ENCODE measurements at places on chromosomes 16 and 17.

DNA sequence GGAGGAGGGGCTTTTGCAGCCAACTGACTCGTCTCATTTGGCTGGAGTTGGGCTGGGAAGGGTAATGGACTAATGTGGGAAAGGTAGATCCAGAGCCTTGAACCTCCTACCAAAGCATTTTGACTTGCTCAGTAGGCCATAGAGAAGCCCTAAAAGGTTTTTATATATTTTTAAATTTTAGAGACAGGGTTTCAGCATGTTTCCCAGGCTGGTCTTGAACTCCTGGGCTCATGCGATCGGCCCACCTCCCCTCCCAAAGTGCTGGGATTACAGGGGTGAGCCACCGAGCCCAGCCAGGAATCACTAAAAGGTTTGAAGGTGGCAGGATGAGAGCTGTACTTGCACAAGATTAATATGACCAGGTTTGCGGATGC, 2.0 kb upstream of the PITPNC1 start:
- DNase-seq: no peak

- no peak for DNase-seq
These were observed 101.8 kb upstream of the CDH13 start for GRCh38 chr16:82524976-82525375.

- no peak for DNase-seq
These were observed 16.4 kb downstream of the KRT23 start for GRCh38 chr17:40921026-40921425.

DNA sequence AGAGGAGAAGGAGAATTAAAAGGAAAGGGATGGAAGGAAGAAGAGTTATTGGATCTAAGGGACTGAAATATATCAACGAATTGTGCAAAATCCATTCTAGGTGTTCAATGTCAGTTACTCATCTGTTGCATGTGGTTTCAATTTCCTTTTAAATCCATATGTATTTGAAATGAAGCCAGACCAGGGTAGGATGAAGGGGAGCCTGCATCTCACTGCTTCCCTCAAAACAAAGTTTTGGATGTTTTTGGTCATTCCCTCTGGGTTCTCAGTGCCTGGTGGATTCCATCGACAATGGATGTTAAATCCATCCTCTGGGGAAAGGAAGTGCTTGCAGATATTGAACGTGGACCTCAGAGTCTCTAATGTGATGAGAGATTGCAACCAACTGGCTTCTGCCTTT, 103.5 kb upstream of the XYLT1 start:
- DNase-seq: no peak

- no peak for DNase-seq
These were observed 129.4 kb upstream of the ANKFN1 start for GRCh38 chr17:56023851-56024250.
